ENCODE measurements at places on chromosomes 3 and 15.

DNA sequence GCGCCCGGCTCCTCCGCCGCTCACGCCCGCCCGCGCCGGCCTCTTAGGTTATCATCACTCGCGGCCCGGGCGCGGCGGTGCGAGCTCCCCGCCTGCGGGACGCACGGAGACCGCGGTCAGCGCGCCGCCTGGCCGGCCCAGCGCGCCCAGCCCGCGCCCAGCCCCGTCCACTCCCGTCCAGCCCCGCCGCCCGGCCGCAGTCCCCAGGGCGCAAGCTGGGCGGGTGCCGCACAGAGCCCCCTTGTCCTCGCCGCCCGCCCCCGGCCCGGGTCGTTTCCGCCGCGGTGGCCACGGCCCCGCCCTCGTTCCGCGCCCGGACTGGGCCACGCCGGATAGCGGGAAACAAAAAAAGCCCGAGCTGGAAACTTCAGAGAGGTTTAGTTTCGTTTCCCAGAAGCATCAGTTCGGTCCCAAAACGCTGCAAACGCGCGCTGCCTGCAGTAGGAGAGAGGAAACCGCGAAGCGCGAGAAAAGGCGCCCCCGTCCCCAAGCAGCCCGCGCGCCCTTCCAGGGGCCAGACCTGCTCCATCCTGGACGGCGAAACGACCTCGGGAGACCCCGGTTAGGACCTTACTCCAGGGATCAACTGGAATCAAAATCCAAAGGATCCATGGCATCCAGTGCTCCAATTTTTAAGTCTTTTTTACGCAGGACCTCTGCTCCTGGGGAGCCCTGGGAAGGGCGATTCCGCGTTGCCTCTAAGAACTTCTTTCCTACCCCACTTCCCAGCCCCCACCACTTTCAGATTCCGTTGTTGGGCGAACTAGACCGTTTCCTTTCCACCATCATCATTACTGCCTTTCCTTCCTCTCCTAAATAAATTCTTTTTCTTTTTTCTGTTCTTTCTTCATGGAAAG, at the start of gene ATP10A:
Gene ATP10A, minus strand, starts transcription at position 217 of the 857 bp plus-strand sequence. CDS start 231 bp downstream, outside the sequence.
- H3K27me3 ChIP-seq: peaks cover 11% of the 10 kb centered on the region
- H3K27ac ChIP-seq: peak within 1 kb of the TSS; percentile 88
- H3K36me3 ChIP-seq: peaks cover 25% of the 10 kb centered on the region
- H3K4me1 ChIP-seq: peaks cover 37% of the 10 kb centered on the region

- no peak for DNase-seq
- no peaks in the 10 kb centered on the region for H3K36me3 ChIP-seq
- no peaks in the 10 kb centered on the region for H3K27me3 ChIP-seq
- H3K4me1 ChIP-seq: no peaks in the 10 kb centered on the region
- no peak overlapping the region for H3K4me3 ChIP-seq
- no peak overlapping the region for H3K27ac ChIP-seq
These were observed 19.9 kb upstream of the GOLGA8J start for GRCh38 chr15:30062881-30063280.

DNA sequence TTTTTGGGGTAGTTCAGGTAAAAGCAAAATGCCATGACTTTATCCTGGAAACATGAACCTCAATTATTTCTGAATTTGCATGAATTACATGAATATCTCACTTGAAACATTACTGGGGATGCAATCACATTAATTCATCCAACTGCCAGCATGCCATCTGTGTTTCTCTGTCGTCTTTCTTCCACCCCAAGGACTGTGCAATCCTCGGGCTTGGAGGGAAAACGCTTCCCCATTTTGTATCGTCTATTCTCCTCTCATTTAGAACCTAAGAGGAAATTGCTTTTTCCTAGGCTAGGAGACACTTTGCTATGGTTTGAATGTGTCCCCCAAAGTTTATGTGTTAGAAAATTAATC, 109.4 kb downstream of the SQOR start:
- H3K4me1 ChIP-seq: no peaks in the 10 kb centered on the region
- H3K27ac ChIP-seq: no peak overlapping the region
- H3K36me3 ChIP-seq: no peaks in the 10 kb centered on the region
- H3K4me3 ChIP-seq: no peak overlapping the region
- H3K27me3 ChIP-seq: peaks cover 3% of the 10 kb centered on the region

- no peaks in the 10 kb centered on the region for H3K27me3 ChIP-seq
- no peak for DNase-seq
- H3K4me3 ChIP-seq: no peak overlapping the region
- no peak overlapping the region for H3K27ac ChIP-seq
- H3K4me1 ChIP-seq: no peaks in the 10 kb centered on the region
- no peaks in the 10 kb centered on the region for H3K36me3 ChIP-seq
These were observed 15.0 kb upstream of the HPS3 start for GRCh38 chr3:149114458-149114857.

DNA sequence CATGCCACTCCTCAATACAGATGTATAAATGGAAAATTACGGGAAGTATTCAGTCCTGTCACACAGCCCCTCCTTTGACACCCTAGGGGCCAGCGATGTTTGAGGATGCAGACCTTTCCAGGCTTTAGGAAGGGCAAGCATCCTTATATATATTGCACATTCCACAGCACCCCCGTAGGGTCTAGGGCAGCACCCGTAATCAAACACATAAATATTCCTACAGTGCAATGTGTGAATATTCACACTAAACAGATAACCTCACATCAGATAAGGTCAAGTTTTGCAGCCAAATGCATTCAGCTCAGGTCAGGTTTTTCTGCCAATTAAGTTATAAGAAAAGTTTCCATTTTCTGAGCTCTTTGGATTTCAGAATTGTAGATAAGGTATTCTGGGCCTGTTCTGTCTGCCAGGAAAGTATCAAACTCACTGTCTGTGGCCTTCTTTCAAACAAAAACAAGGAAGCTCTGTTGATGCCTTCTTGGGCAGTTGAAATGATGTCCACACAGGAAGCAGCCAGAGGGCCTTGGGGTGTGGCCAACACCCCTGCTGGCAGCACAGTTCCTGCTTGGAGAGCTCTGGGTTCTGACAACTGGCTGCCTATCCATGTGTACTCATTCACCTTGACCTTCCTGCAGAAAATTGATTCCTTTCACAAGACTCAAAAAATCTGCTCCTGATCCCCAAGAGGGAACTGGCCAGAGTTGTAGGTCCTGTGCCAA, 427.0 kb downstream of the NTRK3 start:
- no peaks in the 10 kb centered on the region for H3K4me1 ChIP-seq
- no peak overlapping the region for H3K4me3 ChIP-seq
- H3K36me3 ChIP-seq: no peaks in the 10 kb centered on the region

- no peak overlapping the region for H3K27ac ChIP-seq
- no peaks in the 10 kb centered on the region for H3K36me3 ChIP-seq
- no peak overlapping the region for H3K4me3 ChIP-seq
- peaks cover 34% of the 10 kb centered on the region for H3K27me3 ChIP-seq
- no peak for DNase-seq
These were observed 19.1 kb upstream of the GLCE start for GRCh38 chr15:69141286-69141701.

- no peak for DNase-seq
- H3K4me3 ChIP-seq: no peak overlapping the region
- peaks cover 15% of the 10 kb centered on the region for H3K4me1 ChIP-seq
- H3K27me3 ChIP-seq: no peaks in the 10 kb centered on the region
- H3K27ac ChIP-seq: no peak overlapping the region
- peaks cover 3% of the 10 kb centered on the region for H3K36me3 ChIP-seq
These were observed 142.7 kb downstream of the FNDC3B start for GRCh38 chr3:172181932-172182586.

DNA sequence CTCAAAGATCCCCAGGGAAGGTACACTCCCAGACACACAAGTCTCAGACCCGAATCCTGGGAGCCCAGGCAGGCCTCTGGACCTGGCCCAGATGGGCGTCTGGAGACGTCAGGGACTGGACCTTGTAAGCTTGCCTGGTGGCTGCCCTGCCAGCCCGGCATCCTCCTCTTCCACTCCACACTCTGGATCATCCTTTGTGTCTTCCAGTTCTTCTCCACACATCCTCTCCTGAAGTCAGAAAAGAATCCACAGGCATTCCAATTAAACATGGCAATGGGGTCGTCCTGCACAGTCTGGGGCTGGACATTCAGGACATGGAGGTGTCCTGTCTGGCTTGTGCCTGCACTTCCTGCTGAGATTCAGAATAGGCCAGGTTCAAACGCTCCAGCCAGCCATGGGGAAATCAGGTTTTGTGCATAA, 208.8 kb upstream of the IGF1R start:
- no peak for DNase-seq
- no peak overlapping the region for H3K4me3 ChIP-seq
- peaks cover 3% of the 10 kb centered on the region for H3K27me3 ChIP-seq
- no peaks in the 10 kb centered on the region for H3K36me3 ChIP-seq
- peaks cover 3% of the 10 kb centered on the region for H3K4me1 ChIP-seq

DNA sequence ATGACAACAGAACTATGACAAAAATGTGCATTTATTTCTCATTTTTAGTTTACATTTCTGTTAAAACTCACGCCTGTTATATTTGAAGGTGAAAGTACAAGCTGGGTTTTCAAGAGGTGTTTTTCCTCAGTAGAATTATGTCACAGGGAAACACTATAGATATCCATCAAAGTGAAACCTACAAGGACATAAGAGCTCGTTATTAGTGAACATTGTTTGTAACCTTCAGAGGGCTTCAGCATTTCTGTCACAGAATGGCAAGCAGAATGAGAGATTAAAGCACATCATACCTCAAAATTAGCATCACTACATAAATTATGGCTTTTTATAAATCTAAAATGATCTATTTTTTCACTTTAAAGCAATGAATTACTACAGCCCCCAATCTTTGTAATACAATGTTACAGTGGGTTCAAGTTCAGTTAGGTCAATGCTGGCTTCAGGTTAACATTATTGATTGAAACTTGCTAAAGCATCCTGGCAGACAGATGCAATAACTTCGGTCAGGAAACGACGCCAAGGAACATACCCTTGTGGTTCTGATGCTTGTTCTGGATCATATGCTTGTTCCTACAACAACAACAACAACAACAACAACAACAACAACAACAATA, 405.6 kb downstream of the CADM2 start:
- H3K27ac ChIP-seq: no peak overlapping the region
- H3K27me3 ChIP-seq: no peaks in the 10 kb centered on the region
- no peaks in the 10 kb centered on the region for H3K4me1 ChIP-seq
- DNase-seq: no peak
- no peak overlapping the region for H3K4me3 ChIP-seq

DNA sequence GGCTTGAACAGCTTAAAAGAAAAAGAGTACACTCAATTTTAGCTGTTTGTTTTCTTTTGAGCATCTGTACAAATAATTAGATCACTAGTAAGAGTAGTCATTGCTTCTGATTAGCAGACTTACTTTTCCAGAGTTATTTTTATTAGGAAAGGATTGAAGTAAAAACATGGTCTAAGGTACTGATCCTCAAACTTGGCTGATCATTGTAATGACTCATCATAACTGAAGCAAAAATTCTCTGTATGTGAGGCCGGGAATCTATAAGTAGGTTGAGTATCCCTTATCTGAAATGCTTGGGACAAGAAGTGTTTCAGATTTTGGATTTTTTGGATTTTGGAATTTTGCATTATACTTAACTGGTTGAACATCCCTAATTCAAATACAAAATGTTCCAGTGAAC, 12.4 kb downstream of the NMD3 start:
- no peak overlapping the region for H3K4me3 ChIP-seq
- no peaks in the 10 kb centered on the region for H3K27me3 ChIP-seq
- peaks cover 38% of the 10 kb centered on the region for H3K36me3 ChIP-seq
- H3K4me1 ChIP-seq: peaks cover 5% of the 10 kb centered on the region
- DNase-seq: no peak
- no peak overlapping the region for H3K27ac ChIP-seq

GRCh38 chr3:113211330-113212149, at the start of gene BOC:
TSS of gene BOC (plus strand) at chr3:113211557. CDS start at chr3:113249803, 38,246 bp downstream.
- H3K27ac ChIP-seq: peak within 1 kb of the TSS; percentile 58
- peaks cover 75% of the 10 kb centered on the region for H3K27me3 ChIP-seq
- DNase-seq: no peak
- H3K4me3 ChIP-seq: peak within 1 kb of the TSS; percentile 84
- peaks cover 5% of the 10 kb centered on the region for H3K36me3 ChIP-seq
- H3K4me1 ChIP-seq: peaks cover 9% of the 10 kb centered on the region

DNA sequence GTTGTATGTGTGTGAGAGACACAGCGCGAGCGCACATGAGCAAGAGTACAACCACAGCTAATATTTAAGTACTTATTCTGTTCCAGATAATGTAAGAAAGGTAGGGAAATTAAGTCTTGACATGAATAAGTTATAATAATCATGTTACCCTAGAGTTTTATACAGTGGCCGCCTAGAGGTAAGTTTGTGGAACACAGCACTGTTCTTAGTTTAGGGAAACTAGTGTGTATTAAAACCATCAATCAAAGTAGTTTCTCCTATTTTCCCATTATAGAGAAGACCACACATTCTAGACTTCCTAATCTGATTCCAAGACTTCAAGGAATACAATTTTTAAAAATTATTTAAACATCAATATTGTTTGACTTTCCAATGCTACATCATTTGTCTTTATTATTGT, 9.5 kb downstream of the ALDH1A2 start:
- H3K4me3 ChIP-seq: no peak overlapping the region
- H3K36me3 ChIP-seq: no peaks in the 10 kb centered on the region
- peaks cover 56% of the 10 kb centered on the region for H3K27me3 ChIP-seq
- H3K27ac ChIP-seq: no peak overlapping the region
- no peaks in the 10 kb centered on the region for H3K4me1 ChIP-seq

Data from activated T-helper 2 cell treated with anti-CD3 and anti-CD28 coated beads, Interferon-gamma antibody, Interleukin-2, Interleukin-4, amounts not matched to agents 10 μg/mL and 5 μg/mL and 100 μg/mL, durations not matched to agents 14 hours and 24 hours and 36 hours (primary cell).